CD8-positive, alpha-beta T cell (primary cell): ENCODE measurements at places on chromosomes 4 and X.

GRCh38 chr4:156815717-156816359, 155.8 kb downstream of the PDGFC start:
- no peak for DNase-seq

DNA sequence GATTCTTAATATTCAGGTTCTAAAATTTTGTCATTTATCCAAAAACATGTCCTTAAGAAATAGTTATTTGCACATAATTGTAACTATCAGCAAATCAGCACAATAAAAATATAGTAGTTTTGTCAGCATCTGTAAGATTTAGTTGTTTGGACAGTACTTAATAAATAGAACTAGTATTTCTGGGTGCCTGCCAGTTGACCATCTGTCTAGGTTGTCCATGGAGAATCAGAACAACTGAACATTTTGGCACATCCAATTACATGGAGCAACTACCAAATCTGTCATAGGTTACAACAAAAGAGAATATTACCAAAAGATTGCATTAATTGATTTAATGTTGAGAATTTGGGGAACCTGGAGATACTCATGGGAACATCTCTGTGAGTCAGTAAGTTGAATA, 305.5 kb upstream of the TACR3 start:
- no peak for DNase-seq

GRCh38 chr4:174444390-174444789, 77.9 kb downstream of the HPGD start:
- DNase-seq = no peak

GRCh38 chrX:71216485-71216884, 6.5 kb upstream of the GJB1 start:
- no peak for DNase-seq

DNA sequence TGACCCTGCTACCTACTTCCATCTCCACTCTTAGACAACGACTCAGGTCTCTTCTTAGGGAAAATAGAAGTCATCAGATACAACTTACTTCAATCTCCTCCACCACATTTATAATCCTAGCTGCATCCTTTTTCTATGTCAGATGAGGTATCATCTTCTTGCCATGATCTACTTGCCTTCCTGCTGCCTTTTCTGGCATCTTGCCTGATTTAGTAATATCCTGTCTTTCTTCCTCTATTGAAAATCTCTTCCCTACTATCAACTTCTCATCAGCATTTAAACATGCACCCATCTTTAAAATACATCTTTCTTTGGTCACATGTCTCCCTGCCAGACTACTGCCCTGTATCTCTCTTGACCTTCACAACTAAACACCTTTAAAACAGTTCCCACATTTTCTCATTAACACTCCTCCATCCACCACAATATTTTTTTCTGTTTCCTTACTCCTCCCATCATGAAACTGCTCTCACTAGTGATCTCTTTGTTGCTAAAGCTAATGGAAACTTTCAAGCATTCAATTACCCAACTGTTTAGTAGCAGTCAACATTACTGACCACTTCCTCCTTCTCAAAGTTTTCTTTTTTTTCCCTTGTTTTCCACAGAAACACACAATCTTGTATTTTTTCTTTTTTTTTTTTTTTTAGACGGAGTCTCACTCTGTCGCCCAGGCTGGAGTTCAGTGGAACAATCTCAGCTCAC, 100.8 kb upstream of the CXorf66 start:
- DNase-seq = no peak

GRCh38 chr4:178347111-178347510, 904.9 kb upstream of the AGA start:
- DNase-seq = no peak

- no peak for DNase-seq
Observed at GRCh38 chrX:87813566-87813965, 296.0 kb downstream of the KLHL4 start.

- DNase-seq = no peak
Observed at GRCh38 chr4:15542760-15543159, 73.1 kb downstream of the CC2D2A start.

DNA sequence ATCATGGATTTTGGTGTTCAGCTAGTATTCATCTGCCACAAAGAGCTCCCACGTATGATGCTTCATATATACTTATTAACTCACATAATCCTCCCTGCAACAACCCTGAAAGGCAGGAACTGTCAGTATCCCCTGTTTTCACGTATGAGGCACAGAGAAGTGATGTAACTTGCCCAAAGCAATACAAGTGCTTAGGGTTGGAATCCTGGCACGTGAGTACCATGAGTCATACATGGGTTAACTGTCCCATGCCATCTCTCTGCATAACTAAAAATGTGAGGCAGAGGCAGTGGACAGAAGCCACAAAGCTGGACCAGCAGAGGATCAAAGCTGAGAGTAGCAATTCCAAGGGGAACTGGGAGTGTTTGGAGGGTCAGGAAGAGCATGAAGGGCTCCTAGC, 35.7 kb upstream of the EGFL6 start:
- no peak for DNase-seq

DNA sequence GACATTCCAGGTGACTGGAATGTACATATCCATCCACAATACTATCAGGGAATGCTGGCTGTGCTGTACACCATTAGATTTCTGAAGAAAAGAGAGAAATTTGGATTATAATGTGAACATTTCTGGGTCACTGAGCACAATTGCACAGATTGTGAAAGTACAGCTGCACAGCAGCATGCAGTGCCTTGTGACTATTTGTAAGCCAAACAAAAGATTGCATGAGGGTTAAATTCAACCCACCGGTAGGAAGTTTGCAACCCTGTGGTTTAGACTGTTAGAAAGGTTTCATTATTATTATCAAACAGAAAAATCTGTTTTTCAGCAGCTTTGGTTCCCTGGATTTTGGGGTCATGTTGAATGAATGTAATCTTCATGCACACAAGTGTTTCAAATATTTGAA, 24.5 kb downstream of the DDIT4L start:
- no peak for DNase-seq
